Cortex of kidney (tissue), 1 donor: ENCODE measurements at places on chromosomes 6 and 20.

DNA sequence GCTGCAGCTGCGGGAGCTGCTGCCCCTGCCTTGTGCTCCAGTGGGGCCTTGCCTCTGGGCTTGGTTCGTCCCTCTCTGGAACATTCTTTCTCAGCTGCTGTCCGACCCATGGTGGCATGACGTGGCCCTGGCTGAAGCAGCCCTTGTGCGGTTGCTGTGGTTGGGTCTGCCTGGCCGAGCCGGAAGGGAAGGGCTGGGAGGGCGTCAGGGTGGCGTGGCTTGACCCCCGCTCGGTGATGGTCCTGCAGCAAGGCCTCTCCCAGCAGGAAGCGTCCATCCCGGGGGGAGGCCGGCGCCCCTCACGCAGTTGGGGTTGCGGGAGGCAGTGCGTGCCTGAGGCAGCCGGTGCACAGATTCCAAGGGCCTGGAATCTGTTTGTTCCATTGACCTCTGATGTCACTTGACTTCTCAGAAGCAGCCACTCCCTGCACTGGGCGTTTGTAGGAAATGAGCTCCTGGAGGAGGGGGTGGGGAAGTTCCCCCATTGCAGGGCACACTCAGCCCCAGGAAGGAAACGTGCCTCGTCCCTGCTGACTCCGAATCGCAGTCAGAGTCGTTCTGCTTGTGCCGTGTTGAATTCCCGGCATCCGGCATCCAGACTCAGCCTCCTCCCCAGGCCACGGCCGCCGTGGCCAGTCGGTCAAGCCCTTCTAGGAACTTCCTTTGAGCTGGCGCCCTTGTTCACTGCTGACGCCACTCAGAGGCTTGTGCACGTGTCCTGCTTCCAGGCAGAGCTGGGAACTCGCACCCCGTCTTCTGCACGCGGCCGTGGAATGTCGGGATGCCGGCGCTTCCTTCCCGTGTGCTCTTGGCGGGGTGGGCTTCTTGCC, 9.7 kb upstream of the TNFRSF6B start:
- DNase-seq: no peak

DNA sequence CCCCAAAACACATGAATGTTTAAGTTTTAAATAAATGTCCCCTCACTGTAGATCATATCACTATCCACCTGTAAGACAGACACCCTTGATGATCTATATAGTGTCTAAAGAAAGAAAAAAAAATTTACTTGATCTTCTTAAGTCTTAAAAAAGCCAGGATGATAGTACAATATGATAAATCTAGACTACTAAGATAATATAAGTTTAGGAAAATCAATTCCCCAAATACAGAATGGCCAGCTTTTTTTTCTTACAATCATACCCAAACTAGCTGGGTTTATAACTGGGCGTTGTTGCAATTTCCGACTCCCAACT, 14.4 kb downstream of the ZNF217 start:
- no peak for DNase-seq

- DNase-seq: no peak
These were observed 62.0 kb upstream of the RREB1 start for GRCh38 chr6:7045746-7046145.

- DNase-seq: no peak
These were observed 26.0 kb upstream of the CLVS2 start for GRCh38 chr6:122969999-122970533.

DNA sequence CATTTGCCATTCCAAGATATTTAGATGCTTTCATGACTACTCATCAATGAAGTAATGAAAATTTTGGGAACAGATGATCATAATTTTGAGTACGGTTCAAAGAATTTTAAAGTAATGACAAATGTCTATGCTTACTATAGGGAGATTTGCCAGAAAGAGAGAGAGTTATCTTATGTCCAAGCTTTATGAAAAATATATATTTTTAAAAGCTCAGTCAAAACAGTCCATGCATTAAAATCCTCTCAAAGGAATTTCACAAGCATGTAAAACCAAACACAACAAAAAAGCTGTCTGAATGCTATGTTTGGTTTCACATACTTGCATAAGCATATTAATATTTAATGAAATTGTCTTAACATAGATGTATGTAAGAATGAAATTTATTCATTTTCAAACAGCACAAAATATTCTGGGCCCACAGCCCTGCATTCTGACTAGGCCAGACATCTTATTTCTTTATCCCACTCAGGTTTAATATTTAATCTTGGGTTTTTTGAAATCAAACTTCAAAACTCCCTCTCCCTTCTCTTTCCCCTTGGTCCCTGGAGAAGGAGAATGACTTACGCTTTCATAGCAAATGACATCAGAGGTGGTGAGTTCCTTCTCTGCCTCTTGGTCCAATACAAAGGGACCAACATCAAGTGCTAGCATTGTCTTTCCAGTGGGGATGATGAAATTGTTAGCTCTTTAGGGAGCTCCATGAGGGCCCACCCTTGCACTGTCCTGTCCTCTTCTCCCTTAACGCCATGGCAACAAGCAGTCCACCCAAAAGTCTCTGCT, 94.2 kb downstream of the ADAT2 start:
- no peak for DNase-seq

- no peak for DNase-seq
These were observed 42.0 kb downstream of the STK35 start for GRCh38 chr20:2143594-2143993.

- no peak for DNase-seq
These were observed 43.5 kb upstream of the HCRTR2 start for GRCh38 chr6:55130806-55131324.
